Astrocyte of the spinal cord (primary cell): ENCODE measurements at places on chromosomes 11 and 22.

GRCh38 chr11:28559492-28559891 lies 451.3 kb downstream of the METTL15 start:
- DNase-seq = peak; percentile 65

- DNase-seq = peak; percentile 55
Measured at GRCh38 chr11:77322926-77323590, 21.6 kb upstream of the GDPD4 start.

- DNase-seq = peak; percentile 97
Measured at GRCh38 chr11:65279741-65280440, 18.1 kb downstream of the POLA2 start.

GRCh38 chr11:58525037-58525614 lies 17.2 kb upstream of the OR5B21 start:
- DNase-seq = no peak

- DNase-seq = no peak
Measured at GRCh38 chr22:46471901-46472721, 65.3 kb downstream of the CELSR1 start.

DNA sequence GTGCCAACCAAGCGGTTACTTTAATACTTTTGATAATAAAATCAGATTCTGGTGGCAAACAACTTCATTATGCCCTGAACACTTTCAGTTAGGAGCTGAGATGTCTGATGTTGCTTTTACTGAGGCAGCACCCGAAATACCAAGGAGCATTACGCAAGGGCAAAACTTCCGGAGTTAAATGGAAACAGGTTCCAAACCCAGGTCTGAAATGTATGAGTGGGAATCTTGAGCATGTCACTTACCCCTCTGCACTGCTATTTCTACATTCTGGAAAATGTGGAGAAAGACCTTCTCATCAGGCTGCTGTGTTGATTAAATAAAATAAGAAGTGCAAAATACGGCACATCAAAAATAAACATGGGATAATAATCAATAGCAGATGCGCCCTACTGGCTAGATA lies 315.1 kb downstream of the LARGE1 start:
- DNase-seq = no peak

GRCh38 chr11:9616042-9616675 lies 42.7 kb downstream of the WEE1 start:
- no peak for DNase-seq

DNA sequence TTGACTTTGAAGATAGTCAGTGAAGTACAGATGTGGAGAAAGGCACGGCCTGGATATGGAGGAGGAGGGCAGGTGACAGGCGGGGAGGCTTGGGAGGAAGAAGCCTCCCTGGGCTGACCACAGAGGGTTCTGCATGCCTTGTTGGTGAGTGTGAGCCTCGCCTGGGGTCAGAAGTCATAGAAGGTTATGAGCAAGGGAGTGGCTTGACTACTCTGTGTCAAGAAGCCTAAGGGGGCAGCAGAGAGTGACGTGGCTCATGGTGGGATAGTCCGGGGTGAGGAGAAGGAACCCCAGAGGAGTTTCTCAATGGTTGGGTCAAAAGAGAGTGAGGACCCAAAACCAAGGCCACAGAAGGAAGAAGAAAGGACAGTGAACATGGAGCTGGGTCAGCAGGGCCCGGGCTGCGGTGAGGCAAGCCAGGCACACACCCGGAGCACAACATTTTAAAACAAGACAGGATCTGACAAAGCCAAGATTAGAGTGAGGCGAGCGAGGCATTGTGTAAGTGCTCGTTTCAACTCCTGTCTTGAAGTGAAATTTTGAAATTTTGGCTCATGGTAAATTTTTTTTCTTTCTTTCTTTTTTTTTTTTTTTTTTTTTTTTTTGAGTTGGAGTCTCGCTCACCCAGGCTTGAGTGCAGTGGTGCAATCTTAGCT lies 31.9 kb downstream of the PDGFB start:
- DNase-seq = no peak

DNA sequence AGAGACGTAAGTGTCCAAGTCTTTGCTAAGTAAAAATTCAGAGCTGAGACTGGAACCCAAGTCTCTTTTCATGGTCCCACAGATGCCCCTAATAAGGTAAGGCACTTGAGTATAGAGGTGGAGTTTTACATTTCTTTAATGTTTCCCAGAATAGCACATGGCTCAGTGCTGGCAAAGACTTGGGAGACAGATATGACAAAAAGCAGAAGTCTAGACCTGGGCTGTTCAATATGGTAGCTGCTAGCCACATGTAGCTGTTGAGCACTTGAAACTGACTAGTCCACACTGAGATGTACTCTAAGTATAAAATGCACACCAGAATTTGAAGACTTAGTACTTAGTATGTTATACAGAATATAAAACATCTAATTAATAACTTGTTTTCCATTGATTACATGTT lies 17.6 kb downstream of the VSTM5 start:
- no peak for DNase-seq

DNA sequence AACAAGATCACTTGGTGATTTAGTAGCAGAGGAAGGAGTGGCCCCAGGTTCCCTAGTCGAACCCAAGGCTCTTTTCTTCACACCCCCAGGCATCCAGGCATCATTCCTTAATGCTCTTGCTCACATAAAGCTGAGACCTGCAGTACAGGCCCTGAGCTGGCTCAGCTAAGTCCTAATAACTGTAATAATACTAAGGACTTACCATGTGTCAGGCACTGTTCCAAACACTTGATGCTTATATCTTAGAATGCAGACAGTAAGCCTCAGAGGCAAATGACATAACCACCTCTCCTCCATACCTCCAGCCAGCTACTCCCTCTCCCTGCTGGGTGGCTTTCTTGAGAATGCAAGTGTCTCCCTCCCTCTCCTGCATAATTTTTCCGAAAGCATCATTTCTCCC lies 33.2 kb downstream of the ANKK1 start:
- DNase-seq = no peak

DNA sequence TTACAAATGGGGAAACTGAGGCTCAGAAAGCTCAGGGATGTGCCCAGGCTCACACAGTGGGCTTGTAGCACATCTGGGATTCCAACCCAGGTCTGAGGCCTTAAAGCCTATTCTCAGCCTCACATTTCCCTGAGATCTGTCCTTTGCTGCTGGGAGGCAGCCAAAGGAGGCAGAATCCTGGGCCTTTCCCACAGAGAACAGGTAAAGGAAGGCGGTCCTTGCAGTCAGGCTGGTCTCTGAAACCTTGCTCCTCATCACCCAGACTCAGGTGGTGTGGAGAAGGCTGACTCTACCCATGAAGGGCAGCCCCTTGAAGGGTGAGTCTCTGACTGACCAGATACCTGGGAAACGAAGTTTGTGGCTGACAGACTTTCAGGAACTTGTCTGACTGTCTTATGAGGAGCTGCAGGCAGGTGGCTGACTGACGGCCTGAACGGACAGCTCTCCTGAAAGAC lies 7.8 kb downstream of the SLCO2B1 start:
- no peak for DNase-seq

DNA sequence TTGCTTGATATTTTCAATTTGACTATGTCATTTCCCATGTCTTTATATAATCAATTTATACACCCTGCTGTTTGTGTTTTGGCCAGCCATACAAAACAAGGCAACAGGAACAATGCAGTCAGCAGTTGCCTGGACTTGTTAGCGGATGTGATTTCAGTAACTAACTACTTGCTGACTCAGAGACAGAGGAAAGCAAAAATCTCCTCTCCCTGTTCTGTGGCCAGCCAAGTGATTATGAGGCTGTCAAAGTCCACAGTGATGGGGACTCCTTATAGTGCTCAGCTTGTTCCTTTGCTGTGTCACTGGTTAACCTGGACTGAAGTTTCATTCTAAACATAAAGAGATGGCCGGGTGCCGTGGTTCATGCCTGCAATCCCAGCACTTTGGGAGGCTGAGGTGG lies 32.6 kb upstream of the APLP2 start:
- DNase-seq = peak; percentile 75

DNA sequence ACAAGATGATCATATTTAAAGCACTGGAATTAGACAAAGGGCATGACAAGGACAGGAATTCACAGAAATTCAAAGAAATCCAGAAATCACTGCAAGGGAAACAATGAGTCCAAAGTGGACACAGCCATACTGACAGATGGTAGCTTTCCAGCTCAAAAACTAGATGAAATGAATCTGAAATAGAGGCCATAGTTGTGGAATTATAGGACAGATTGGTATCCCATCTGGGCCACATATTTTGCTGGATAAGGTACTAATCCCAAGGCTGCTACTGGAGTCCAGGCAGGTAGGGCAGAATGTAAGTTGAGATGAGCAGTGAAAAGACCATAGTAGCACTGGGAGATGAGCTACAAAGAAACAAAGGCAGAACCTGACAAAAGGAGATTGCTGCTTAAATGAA lies 258.3 kb upstream of the ANO3 start:
- DNase-seq = no peak

DNA sequence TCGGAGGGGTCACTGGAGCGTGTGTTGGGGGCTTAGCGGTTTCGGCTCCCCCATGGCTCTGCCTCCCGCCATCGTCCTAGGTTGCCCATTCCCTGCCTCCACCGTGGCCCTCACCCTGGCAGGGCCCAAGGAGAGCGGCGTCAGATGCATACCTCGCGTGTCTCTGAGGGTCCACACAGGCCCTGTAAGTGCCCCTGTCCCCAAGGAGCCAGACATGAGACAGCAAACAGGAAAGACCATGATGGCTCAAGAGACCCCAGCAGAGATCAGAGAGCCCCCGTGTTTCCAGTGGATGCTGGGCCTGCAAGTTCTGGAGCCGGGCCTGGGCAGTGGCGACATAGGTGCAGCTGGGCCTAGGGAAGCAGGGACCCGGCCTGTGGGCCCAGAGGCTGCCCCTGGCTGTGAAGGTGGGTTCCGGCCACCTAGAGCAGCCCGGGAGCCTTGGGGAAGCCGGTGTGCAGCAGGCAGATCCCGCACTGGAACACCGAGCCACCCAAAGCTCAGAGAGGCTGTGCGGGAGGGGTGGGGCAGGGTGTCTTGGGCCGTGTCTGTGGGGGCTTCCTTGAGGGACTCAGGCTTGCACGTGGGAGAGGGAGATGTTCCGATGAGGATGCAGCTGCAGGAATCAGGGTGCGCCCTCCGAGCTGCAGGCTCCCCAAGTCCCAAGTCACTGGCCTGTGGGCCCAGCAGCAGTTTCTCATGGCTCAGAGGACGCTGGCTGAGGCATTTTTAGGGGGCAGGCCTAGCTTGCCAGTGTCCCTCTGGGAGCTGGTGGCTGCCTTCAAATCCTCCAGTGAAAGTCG lies 126.4 kb downstream of the KCNQ1OT1 start:
- DNase-seq = no peak

DNA sequence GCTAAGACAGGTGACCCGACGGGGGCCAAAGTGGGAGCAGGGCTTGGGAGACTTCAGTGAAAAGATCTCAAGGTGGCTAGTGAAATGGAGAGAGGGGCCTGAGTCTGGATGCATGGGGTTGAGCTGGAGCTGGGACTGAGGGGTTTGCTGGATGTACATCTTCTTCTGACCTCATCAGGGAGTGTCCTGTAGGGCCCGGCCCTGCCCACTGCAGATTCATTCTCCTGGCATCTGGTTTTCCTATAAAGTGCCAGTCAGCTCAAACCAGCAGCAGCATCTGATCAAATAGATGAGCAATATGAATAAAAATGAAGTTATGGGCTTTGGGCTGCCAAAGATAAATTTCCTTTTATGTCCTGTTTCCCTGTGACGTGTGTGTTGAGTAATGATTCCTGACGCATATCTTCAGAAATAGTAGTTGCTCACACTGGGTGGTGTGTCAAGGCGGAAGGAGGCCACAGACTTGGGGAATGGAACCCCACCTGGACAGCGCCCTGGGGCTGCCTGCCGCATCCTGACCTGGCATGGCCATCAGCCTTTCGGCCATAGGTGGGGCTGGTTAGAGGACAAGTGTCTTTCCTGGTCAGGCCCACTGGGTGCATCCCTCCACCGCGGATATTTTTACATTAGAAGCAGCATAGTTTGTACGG lies 135.4 kb downstream of the OSBP2 start:
- DNase-seq = peak; percentile 87

GRCh38 chr11:66745356-66746235 lies 16.6 kb upstream of the SPTBN2 start:
- DNase-seq = no peak

DNA sequence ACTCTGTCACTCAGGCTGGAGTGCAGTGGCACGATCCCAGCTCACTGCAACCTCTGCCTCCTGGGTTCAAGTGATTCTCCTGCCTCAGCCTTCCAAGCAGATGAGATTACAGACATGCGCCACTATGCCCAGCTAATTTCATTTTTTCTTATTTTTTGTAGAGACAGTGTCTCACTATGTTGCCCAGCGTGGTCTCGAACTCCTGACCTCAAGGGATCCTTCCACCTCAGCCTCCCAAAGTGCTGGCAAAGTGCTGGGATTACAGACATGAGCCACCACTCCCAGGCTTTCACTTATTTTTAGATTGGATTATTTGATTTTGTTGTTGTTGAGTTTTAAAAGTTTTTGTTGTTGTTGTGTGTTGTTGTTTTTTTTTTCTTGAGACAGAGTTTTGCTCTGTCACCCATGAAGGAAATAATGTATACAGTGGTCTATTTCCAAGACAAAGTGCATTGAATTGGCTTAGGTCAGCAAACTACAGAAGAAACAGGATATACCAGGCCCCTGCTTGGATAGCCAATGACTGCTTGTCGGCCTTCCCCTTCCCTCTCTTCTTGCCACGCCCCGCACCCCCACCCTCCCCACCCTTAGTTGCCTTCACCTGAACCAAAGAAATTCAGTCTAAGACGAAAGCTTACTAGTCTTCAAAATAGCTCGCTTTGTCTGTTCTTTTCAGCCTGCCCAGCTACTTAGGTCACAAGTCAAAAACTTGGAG lies 91.8 kb upstream of the CLDN5 start:
- no peak for DNase-seq

- DNase-seq = no peak
Measured at GRCh38 chr22:29195118-29195963, 10.4 kb upstream of the EMID1 start.

GRCh38 chr11:8832571-8833260 lies 78.3 kb upstream of the AKIP1 start:
- DNase-seq = peak; percentile 77
